CD4-positive, alpha-beta T cell treated with Interleukin-4 for 4 hours (primary cell): ENCODE measurements at places on chromosomes 7 and 10.
A peak's percentile ranks its signal among the peaks of the same experiment; 100 is the strongest.

DNA sequence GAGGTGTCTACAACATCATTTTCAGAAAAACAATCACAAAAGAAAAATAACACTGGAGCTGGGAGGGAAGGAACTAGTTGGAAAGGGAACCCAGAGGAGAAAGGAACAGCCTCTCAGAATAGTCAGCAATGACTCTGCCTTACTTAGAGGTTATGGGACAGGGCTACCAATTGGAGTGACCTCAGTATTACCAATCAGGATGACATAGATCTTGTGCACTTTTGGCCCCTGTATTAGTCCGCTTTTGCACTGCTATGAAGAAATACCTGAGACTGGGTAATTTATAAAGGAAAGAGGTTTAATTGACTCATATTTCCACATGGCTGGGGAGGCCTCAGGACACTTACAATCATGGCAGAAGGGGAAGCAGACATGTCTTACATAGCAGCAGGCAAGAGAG is 99.7 kb upstream of the SDK1 start:
- DNase-seq, result no peak

DNA sequence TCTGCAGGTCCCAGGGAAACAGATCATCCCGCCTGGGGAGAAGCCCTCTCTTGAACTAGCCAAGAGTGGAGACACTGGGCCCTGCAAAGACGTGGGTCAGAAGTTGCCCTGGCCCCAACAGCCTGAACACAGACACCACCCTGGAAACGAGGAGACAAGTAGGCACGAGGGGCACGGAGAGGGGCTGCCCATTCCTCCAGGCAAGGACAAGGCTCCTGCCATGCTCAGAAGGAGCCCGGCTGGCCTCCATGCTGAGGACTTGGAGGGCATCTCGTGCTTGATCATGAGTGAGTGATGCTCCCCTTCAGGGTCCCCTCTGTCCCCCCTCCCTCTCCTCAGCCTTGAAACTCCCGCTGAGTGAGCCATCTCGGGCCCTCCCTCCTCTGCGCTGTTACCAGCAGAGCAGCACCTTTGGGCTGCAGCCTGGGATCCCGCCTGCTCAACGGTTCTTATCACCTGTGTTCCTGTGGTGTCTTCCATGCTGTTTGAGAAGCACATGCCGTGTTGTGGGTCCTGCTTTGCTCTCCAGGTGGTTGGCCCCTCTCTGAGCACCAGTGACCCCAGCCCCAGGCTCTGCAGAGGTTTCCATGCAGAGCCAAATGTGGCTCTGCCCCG is 544.3 kb downstream of the TCERG1L start:
- DNase-seq, result no peak

DNA sequence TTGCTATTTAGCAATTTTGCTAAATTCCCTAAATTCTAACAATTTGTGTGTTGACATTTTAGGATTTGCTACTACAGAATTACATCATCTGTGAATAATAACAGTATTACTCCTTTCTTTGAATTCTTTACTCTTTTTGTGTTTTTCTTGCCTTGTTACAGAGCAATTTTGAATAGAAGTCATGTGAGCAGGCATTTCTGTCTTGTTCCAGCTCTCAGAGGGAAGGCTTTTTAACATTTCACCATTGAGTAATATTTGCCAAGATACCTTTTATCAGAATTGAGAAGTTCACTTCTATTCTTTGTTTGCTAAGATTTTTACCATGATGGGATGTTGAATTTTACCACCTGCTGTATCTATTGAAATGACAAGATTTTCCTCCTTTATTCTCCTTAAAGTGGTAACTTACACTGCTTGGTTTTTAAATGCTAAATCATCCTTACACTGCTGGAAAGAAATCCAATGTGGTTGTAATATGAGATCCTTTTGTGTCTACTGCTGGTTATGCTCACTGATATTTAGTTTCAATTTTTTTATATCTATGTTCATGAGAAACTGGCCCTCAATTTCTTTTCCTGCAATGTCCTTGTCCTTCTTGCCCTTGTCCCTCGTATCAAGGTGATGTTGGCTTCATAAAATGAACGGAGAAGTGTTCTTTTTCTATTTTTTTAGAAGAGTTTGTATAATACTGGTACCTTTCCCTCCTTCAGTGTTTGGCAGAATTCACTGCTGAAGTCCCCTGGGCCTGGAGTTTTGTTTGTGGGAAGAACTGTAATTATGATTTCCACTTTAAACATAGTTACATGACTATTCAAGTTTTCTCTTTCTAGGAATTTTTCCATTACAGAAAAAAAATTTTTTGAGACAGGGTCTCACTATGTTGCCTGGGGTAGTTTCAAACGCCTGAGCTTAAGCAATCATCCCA is 50.3 kb upstream of the ATP6V0A4 start:
- DNase-seq, result no peak

DNA sequence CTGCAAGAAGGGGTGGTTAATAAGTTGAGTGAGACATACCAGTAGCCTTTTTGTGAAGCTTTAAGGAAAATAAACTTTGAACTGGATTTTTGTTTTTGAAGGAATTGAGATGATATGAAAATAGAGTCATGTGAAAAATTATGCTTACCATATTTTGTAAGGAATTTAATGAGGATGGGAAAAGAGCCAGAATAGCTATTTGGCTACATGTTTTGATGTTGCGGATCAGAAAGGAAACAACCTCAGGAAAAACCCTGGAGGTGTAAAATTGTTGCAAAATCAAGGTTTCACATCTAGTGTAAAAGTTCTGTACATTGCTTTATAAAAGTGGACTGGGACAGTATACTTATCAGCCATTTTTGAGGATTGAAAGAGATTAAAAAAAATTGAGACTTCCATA is 15.0 kb downstream of the TBC1D12 start:
- DNase-seq, result no peak

DNA sequence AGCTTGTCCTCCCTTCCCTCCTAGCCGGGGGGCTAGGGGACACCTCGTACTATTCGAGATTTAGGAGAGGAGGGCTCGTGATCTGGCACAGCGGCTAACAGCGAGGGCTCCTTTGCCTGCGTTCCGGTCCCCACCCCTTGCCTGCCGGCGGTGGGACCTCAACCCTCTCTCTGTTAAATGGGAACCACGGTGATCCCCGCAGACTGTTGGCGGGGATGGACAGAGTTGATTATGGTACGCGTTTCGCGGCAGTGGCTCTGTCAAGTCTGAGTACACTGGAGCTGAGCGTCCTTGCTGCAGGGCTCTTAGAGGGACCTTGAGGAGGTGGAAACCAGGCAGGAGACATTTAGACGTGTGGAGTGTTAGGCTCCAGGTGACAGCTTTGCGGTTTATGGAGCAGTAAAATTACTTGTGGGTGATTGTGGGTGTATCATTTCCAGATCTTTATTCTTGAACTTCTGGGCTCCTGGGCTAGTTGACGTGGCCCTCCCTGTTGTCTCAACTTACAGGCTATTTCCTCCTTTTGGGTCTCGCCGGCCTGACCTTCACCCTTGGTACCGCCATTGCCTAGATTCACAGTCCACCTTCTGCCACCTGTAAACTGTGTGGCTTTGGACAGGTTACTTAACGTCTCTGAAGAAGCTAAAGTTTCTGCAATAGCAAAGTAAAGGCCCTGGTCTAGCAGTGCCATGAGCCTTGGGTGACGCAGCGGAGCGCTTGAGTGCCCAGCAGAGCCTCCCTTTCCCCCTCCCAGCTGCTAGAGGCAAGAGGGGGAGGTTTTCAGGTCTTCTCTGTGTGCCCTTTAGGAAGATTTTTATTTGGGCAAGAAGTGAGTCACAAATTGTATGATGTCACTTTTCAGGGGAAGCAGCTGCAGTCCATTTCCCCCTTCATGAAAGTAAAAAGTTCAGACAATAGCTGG is 739 bp downstream of the CASP7 start:
- DNase-seq, result peak; percentile 66

- DNase-seq, result no peak
Measured at GRCh38 chr7:29494350-29494749, 69.3 kb upstream of the PRR15 start.

GRCh38 chr10:125340903-125341302 is 180.5 kb upstream of the CTBP2 start:
- no peak for DNase-seq

- DNase-seq, result no peak
Measured at GRCh38 chr7:127667017-127667670, 15.2 kb downstream of the SND1 start.

DNA sequence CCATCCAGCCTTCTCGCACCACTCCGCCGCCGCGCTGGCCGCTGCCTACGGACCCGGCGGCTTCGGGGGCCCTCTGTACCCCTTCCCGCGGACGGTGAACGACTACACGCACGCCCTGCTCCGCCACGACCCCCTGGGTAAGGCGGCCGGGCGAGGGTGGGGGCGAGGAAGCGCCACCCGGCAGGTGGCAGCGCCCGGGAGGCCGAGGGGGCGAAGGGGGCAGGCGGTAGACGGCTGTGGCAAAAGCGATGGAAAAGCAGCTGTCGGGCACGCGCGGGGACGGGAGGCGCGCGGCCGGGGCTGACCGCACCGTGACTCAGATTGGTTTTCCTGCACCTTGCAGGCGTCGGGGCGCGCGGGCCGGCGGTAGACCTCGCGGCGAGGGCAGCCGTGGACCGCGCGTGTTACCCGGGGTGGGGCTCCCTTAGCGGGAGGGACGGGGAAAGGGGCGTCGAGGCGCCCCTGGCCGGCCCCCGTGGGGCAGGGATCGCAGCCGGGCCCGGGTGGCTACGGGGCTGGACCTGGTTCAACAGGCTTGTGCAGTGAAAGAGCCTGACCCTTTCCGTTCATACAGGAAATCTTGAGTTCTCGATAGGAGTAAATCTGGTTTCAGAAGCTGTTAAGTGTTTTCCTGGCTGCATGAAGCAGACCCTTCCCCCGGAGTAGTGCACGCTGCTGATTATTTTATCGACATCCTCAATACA is 608 bp downstream of the HHEX start:
- DNase-seq, result peak; percentile 51

DNA sequence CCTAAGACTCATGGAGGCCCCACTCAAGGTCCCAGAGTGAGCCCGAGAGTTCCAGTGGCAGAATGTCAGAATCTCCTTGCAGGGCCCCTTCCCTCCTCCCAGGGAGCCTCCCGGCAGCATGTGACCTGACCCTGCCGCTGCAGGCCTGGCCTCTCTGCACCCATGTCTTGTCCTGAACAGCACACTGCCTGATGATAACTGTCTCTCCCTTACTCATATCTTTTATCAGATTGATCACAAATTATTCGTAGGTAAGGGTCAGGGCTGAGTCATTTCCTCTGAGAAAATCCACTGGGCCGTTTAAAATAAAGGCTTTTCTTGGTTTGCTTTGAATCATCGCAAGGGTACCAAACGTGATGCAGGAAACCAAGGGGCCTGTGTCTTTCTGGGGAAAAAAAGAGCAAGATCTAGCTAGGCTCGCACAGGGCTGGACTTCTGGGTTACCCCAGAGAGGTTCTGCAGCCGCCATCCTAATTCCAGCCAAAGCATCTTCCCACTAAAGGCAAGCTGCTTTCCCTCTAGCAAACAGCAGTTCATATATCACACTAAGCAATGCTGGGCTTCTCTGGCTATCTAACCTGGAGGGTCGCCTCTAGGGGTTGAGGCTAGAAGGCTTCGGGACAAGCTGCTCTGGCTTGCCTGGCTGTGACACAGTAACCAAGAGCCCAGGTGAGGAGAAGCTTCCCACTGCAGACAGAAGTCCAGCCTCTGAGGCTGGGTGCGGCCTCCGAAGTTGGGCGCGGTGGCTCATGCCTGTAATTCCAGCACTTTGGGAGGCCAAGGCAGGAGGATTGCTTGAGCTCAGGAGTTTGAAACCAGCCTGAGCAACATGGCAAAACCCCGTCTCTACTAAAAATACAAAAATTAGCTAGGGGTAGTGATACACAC is 104.9 kb downstream of the SPDYE5 start:
- DNase-seq, result peak; percentile 5

DNA sequence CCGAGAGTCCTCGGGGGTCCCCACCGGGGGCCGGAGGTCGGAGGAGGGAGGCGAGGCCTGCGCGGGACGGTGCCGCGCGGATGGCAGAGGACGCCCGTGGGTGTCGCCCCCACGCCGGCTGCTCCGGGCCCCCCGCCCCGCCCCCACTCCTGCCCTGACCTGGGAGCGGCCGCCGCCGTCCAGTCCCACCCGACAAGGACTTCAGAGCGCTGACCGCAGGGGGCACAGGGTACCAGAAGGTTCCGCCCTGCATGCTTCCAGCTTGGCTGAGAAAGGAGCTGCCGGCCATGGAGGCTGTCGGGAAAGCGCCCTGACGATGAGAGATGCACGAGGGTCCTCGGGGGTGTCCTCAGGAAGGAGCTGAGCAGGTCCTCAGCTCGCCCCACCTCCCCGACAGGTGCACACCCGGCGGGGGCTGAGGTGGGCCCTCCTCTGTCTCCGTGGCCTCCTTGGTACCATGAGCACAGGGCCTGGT is 57.0 kb upstream of the DNAJB6 start:
- DNase-seq, result no peak

DNA sequence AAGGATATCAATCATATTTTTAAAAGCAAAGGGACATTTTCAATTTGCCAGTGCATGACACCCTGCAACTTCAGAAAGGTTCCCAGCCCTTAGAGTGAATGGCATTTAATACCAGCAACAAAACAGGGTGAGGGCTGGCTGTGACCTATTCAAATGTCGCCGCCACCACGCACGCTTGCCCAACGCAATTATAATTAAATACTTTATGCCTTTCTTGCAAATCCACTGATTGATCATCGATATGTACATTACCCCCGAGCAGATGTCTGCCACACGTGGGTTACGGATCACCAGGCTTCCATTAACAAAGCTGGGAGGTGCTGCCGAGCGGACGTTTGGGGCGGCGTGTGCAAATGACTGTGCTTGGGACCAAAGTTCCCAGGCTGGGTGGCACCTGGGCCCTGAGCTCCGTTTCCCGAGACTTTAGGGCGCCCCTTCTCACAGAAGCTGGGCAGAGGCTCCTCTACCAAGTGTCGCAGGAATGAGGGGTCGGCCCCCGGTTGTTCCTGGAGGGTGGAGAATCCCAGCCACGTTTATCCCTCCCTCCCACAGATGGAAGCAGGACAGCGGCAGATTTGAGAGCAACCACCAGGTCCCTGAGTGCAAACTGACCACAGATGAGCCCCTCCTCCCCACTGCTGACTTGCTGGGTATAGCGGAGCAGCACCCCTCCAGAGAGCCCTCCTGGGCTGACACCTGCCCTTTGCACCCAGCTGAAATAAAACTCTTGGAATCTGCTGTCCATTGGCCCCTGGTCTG is 3.9 kb downstream of the FOXL3 start:
- no peak for DNase-seq

- peak; percentile 10 for DNase-seq
Measured at GRCh38 chr7:140342727-140343514, 55.4 kb downstream of the SLC37A3 start.

DNA sequence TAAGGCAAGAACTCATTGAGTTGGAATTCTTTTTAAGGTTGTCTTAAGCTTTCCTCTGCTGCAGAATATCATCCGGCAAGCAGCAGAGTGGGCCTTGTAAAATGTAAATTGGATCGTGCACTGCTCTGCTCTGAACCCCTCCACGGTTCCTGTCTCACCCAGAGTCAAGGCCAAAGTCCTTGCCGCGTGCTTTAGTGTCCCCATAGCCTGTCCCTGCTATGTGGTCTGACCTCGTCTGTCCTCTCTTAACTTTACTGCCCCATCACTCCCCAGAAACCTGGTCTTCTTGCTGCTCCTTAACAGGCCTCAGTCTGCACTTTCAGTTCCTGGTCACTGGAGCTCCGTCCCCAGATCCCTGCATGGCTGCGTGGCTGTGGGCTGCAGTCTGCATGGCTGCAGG is 121.6 kb upstream of the SDK1 start:
- no peak for DNase-seq

GRCh38 chr7:158161194-158161593 is 426.4 kb downstream of the PTPRN2 start:
- no peak for DNase-seq

GRCh38 chr7:50368366-50368765 is 63.9 kb downstream of the IKZF1 start:
- no peak for DNase-seq

- no peak for DNase-seq
Measured at GRCh38 chr10:76829724-76830123, 807.9 kb downstream of the KCNMA1 start.
